Retinal pigment epithelial cell (primary cell): ENCODE measurements at places on chromosomes 7 and 10.
A peak's percentile ranks its signal among the peaks of the same experiment; 100 is the strongest.

DNA sequence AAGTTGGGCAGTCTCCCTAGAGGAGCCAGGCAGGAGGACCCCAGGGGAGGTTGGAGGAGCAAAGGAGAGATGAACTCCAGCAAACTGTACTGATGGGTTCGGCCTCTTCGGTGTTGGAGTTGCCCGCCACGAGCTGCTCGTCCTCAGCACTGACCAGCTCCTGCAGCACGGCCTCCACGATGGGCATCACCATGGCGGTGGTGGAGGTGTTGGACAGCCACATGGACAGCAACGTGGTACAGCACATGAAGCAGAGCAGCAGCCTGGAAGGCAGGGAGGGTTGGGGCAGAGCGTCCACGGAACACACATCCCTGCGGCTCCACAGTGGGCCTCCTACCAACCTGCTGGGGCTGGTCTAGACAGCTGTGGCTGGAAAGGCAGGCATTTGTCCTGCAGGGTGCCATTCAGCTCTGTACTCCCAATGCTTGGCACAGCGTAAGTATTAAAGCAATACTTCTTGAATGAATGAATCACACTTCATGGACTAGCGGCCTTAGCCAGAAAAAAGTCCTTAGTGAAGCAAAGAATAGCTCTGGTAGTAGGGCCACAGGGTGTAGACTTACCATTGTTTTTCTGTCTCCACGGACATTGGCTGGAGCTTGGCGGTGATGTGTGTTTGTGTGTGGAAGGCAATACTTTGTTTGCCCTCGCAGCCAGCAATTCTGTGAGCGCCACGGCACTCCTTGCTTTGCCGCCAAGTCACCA lies 21.8 kb downstream of the SLC13A4 start:
- no peak for DNase-seq

- no peak for DNase-seq
These were observed 174.0 kb upstream of the PFKP start for GRCh38 chr10:2893158-2893845.

GRCh38 chr10:113058523-113059370 lies 108.7 kb downstream of the TCF7L2 start:
- peak; percentile 62 for DNase-seq

DNA sequence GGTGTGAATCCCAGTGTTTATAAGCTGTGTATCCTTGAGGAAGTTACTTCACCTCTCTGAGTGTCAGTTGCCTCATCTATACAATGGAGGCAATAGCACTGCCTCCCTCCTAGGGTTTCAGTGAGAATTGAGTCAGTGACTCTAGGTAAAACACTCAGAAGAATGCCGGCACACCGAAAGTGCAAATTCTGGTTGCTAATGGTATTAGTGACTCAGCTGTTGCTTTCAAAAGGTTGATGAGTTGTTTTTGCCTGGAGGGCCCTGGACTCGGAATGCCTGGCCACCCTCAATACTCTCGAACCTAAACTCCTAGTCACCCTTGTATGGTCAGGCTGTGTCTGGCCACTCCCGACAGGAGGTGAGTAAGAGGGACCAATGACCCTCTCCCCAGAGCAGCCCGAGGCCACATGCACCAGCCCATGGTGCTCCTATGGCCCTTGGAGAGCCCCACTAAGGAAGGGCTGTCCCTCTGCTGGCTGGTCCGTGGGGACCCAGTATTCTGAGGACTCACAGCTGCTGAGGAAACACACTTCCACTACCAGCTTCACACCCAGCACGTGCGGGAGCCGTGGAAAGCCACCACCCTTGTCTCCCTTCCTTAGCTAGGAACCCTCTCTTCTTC lies 60.2 kb downstream of the CALML3 start:
- peak; percentile 71 for DNase-seq

GRCh38 chr7:110388457-110388856 lies 702.5 kb upstream of the LRRN3 start:
- DNase-seq: peak; percentile 7

- DNase-seq: no peak
These were observed 499.0 kb downstream of the TCERG1L start for GRCh38 chr10:130812381-130813148.

DNA sequence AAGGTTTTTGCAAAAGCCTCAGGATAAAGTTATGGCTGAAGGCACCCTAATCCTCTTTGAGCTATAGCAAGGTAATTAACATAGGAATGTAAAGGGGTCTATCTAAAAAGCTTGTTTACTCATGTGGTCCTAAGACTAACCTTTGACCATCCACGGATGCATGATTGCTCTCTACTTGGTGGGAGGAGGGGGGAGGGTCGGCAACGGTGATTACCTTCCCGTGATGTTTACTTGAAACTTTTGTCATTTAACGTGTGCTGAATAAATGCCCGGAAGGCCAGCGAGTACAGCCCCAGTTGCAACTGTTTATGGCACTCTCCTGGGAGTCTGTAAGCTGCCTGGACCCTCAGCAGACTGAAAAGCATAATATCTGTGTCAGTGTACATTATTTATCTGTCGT lies 78.9 kb upstream of the GPR22 start:
- no peak for DNase-seq

- DNase-seq: no peak
These were observed 461.1 kb downstream of the ZNF33B start for GRCh38 chr10:42177077-42177792.
